ENCODE measurements at places on chromosomes 6 and 20. TPM values are rescaled to one million over a fixed set of nuclear protein-coding genes. Genes with fewer than 3 reads are reported as not detected.

Gene ESF1
- total RNA-seq, result 21.3 TPM

Gene C20orf141
- total RNA-seq, result not detected

Gene TBC1D32
- 3.4 TPM for total RNA-seq

Gene SENP6
- total RNA-seq, result 91.9 TPM

Gene SLC22A16
- not detected for total RNA-seq

Gene CRISP3
- total RNA-seq, result not detected

Gene TRAPPC3L
- not detected for total RNA-seq

- H3K36me3 ChIP-seq, result no peaks in the 10 kb centered on the region
- H3K27me3 ChIP-seq, result no peaks in the 10 kb centered on the region
- no peaks in the 10 kb centered on the region for H3K4me1 ChIP-seq
Observed at GRCh38 chr6:40755749-40756452, 168.7 kb upstream of the LRFN2 start.

DNA sequence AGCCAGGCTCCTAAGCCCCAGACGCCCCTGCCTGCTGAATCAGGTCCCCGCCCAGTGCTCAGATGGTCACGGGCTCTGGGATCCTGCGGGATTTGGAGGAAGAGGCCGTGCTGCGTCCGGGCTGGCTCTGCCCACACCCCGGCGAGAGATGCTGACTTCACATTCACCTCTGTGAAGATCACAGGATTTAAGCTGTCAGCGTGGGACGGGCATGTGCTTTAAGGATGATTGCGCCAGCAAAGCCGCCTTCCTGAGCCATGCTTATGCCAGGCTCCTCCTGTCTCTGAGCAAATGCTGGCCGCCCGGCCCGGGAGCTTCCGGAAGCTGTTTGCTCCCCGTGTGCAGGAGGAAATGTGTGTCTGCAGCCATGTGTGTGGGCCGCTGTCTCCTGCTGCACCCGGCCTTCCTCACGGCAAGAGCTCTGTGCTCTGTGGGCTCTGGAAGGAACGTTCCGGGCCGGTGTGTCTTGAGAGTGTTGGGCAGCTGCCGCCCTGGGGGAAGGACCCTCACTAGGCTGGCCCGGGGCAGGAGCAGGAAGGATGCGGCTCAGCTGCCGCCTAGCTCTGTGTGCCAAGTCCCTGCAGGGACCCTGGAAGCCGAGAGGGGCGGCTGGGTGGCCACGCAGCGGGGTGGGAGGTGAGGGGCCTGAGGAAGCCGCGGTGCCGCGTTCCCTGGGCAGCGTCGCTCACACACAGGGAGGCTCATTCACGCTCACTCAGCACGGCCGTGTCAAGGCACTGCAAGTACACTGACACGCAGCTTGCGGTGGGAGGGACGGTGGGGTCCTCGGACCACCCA lies 19.0 kb upstream of the BHLHE23 start:
- DNase-seq, result no peak
- H3K27me3 ChIP-seq, result no peaks in the 10 kb centered on the region
- H3K36me3 ChIP-seq, result no peaks in the 10 kb centered on the region
- no peak overlapping the region for H3K4me3 ChIP-seq
- H3K4me1 ChIP-seq, result peaks cover 22% of the 10 kb centered on the region
- H3K27ac ChIP-seq, result peak overlapping the region; percentile 4

- DNase-seq, result peak; percentile 93
- no peak overlapping the region for H3K4me3 ChIP-seq
- no peaks in the 10 kb centered on the region for H3K27me3 ChIP-seq
- peak overlapping the region; percentile 34 for H3K27ac ChIP-seq
Observed at GRCh38 chr20:38113401-38114325, 51.4 kb downstream of the TGM2 start.

DNA sequence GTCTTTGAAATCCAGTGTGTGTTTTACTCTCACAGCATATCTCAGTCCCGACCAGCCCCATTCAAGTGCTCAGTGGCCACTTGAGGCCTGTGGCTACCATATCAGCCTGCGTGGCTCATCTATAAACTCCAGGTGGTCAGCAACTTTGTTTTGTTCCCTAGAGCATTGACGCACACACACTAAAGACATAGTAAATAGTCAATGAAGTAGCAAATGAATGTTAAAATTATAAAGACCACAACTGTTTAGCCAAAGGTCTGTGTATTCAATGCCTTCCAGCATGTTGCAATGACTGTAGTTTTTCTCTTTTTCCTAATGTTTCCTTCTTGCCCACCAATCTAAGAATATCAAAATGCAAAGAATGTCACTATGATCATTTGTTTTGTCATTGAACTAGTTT lies 238.2 kb upstream of the ZNF217 start:
- H3K4me1 ChIP-seq, result peaks cover 40% of the 10 kb centered on the region
- H3K4me3 ChIP-seq, result no peak overlapping the region
- no peaks in the 10 kb centered on the region for H3K36me3 ChIP-seq
- DNase-seq, result no peak
- no peaks in the 10 kb centered on the region for H3K27me3 ChIP-seq

GRCh38 chr20:25288291-25289181 lies 40.7 kb downstream of the PYGB start:
- no peak for DNase-seq
- H3K27ac ChIP-seq, result no peak overlapping the region
- no peaks in the 10 kb centered on the region for H3K27me3 ChIP-seq
- H3K4me3 ChIP-seq, result no peak overlapping the region

DNA sequence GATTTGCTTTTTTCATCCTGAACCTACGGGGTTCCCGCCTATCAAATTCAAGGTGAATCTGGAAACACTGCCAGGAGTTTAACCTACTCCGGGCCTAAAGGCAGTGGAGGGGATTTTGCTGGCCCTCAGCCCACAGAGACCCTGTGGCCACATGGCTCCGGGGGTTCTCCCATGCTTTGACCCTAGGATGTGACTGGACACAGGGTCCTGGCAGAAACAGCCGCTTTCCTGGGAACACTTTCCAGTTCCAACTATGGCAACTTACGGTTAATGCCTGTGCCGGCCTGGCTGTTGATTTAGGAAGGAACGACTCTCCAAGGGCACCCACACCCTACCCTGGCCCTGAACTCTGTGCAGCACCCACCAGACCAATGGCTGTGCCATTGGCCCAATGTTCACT lies 141.7 kb upstream of the RPS6KA2 start:
- H3K27ac ChIP-seq, result no peak overlapping the region
- no peak overlapping the region for H3K4me3 ChIP-seq
- no peaks in the 10 kb centered on the region for H3K4me1 ChIP-seq
- DNase-seq, result no peak
- H3K27me3 ChIP-seq, result no peaks in the 10 kb centered on the region
